ENCODE measurements at places on chromosomes 11 and 22.

DNA sequence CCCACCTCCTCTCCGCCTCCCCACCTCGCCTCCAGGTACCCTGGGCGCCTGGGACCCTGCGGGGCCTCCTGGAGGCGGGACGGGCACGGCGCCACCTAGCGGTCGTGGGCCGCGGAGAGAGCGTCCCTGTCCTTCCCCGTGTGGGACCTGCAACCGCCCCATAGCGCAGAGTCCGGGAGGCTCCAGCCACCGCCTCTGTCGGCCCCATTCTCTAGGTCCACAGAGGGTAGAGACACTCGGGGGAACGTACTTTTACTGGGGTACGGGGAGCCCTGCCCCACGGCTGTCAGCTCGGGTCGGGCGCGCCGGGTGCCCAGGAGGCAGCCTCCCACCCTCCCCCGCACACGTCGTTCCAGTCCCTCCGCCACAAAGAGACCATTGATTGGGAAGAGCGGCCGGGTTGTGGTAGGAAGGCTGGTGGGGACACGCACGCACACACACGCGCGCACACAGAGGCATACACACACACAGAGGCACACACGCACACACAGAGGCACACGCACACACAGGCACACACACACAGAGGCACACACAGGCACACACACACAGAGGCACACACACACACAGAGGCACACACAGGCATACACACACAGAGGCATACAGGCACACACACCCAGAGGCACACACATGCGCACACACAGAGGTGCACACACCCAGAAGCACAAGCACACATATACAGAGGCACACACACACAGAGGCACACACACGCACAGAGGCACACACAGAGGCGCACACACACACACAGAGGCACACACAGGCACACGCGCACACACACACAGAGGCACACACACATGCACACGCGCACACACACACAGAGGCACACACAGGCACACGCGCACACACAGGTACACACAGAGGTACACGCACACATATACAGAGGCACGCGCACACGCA is 12.6 kb upstream of the NECTIN1 start:
- no peaks in the 10 kb centered on the region for H3K36me3 ChIP-seq
- peaks cover 7% of the 10 kb centered on the region for H3K27me3 ChIP-seq
- peak; percentile 80 for DNase-seq
- H3K27ac ChIP-seq = peak overlapping the region; percentile 73
- peaks cover 9% of the 10 kb centered on the region for H3K4me1 ChIP-seq
- peak overlapping the region; percentile 84 for H3K4me3 ChIP-seq

DNA sequence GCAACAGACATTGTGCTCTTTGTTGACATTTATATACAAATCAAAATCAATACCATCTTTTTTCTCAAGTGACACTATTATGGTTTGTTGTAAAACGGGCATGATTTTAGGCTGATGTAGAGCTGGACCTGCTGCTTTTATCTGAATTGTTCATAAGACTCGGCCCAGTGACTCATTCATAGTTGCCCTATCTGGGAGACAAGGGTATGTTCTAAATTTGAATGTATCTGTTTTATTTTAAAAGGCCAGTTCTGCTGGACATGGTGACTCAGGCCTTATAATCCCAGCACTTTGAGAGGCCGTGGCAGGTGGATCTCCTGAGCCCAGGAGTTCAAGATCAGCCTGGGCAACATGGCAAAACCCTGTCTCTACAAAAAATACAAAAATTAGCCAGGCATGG is 39.3 kb downstream of the CEP295 start:
- H3K36me3 ChIP-seq = peaks cover 5% of the 10 kb centered on the region
- DNase-seq = no peak
- no peaks in the 10 kb centered on the region for H3K27me3 ChIP-seq
- no peak overlapping the region for H3K27ac ChIP-seq
- no peaks in the 10 kb centered on the region for H3K4me1 ChIP-seq
- H3K4me3 ChIP-seq = no peak overlapping the region

GRCh38 chr22:31947296-31947695 is 3.0 kb downstream of the YWHAH start:
- peak overlapping the region; percentile 70 for H3K4me3 ChIP-seq
- no peaks in the 10 kb centered on the region for H3K36me3 ChIP-seq
- H3K4me1 ChIP-seq = peaks cover 23% of the 10 kb centered on the region
- peaks cover 2% of the 10 kb centered on the region for H3K27me3 ChIP-seq
- DNase-seq = no peak

- peak overlapping the region; percentile 30 for H3K4me3 ChIP-seq
- peak; percentile 51 for DNase-seq
- peak overlapping the region; percentile 68 for H3K27ac ChIP-seq
These were observed 573.6 kb downstream of the BUD13 start for GRCh38 chr11:116199182-116199581.

DNA sequence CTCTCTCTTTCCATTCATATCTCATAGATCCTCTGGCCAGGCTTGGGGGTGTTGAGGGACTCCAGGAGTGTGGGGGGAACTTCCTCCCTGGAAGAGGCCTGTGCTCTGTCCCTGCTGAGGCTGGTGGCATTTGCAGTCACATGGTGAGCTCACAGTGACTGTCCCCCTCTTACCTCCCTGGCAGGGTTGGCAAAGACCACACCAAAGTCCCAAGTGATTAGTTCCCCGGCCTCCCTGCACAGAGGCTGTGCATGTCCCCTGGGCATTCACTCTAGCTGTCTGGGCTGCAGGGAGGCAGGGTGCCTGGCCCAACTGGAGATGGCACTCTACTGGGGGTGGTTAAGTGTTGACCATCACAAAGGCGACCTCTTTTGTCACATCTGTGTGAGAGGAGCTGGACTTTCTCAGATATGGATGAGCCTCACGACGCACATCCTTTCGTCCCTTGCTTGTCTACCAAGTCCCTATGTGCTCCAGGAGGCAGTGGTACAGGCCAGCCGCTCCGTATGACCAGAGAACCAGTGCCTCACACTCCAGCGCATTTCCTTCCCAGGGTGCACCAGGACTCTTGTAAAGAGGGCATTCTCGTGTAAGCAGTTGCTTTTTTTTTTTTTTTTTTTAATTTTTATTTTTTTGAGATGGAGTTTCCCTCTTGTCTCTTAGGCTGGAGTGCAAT is 8.8 kb downstream of the TANGO2 start:
- no peak overlapping the region for H3K4me3 ChIP-seq
- H3K27ac ChIP-seq = no peak overlapping the region
- H3K27me3 ChIP-seq = peaks cover 2% of the 10 kb centered on the region
- DNase-seq = no peak
- no peaks in the 10 kb centered on the region for H3K36me3 ChIP-seq

- H3K36me3 ChIP-seq = no peaks in the 10 kb centered on the region
- no peaks in the 10 kb centered on the region for H3K27me3 ChIP-seq
- H3K4me1 ChIP-seq = peaks cover 6% of the 10 kb centered on the region
- H3K4me3 ChIP-seq = no peak overlapping the region
These were observed 2.6 kb downstream of the TBC1D10A start for GRCh38 chr22:30324014-30324730.

DNA sequence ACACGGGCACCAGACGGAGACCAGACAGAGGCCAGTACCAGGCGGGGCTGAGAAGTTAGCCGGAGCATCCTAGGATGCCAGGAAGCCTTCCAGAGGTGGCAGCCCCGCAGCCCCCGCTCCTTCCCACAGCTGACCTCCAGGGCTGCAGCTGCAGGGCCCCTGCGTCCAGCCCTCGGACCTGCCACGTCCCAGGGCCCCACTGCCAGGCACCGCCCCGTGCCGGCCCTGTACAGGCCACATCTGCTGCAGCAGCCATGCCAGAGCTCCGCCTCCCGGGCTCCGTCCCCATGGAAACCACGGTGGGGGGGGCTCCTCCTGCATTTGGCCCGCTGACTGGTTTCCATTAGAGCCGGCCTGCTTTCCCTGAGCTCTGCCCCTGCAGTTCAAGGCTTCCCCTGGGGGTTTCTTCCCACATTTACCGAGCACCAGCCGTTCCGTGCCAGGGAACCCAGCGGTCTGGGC is 62.5 kb upstream of the PPARA start:
- peaks cover 3% of the 10 kb centered on the region for H3K4me1 ChIP-seq
- H3K27me3 ChIP-seq = peaks cover 9% of the 10 kb centered on the region

DNA sequence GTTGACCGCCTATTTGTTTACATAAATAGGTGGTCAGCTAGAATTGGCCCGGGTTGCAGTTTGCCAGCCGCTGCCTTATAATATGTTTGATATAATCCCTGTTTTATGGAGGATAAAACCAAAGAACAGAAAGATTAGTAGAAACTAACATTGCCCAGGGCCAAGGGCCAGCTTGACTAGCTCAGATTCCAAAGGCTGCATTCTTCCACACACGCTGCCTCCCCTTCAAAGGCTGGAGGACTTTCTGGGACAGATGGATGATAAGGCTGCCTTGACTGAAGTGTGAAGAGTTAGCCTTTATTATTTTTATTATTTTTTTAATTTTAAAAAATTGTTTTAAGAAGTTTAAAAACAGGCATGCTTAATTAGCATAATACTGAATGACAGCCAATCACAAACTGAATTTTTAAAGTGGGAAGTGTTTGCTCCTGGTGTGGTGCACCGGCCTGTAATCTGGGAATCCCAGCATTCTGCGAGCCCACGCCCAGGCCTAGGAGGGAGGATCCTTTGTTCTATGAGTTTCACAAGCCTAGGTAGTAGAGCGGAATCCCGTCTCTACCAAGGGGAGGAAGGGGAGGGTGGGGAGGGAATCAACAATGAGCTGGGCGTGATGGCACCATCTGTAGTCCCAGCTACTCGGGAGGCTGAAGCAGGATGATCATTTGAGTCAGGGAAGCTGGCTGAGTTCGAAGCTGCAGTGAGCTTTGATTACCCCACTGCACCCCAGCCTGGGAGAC is 114.9 kb downstream of the NAV2 start:
- peaks cover 12% of the 10 kb centered on the region for H3K27me3 ChIP-seq
- peak; percentile 30 for DNase-seq

- no peaks in the 10 kb centered on the region for H3K4me1 ChIP-seq
- H3K27me3 ChIP-seq = no peaks in the 10 kb centered on the region
- H3K27ac ChIP-seq = no peak overlapping the region
- DNase-seq = no peak
- H3K36me3 ChIP-seq = no peaks in the 10 kb centered on the region
- H3K4me3 ChIP-seq = no peak overlapping the region
These were observed 892.8 kb downstream of the NTM start for GRCh38 chr11:132263241-132263640.

DNA sequence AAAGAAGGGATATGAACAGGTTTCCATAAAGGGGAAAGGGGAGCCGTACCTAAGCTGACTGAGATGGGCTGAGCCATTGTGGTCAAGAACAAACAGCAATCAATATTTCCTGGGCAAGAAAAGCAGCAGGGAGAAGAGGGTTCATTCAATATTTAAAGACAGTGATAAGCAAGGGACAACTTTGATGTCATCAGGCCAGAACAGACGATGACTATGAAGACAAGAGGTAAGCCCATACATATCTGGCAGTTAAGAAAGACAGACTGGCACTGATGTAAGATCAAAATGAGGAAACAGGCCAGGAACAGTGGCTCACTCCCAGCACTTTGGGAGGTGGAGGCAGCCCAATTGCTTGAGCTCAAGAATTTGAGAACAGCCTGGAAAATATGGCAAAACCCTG is 2.4 kb downstream of the OR5A2 start:
- H3K27ac ChIP-seq = no peak overlapping the region
- no peaks in the 10 kb centered on the region for H3K36me3 ChIP-seq
- H3K4me1 ChIP-seq = peaks cover 18% of the 10 kb centered on the region

GRCh38 chr11:129636926-129637325 is 178.7 kb upstream of the TMEM45B start:
- peaks cover 5% of the 10 kb centered on the region for H3K4me1 ChIP-seq
- peaks cover 4% of the 10 kb centered on the region for H3K36me3 ChIP-seq
- DNase-seq = no peak
- H3K4me3 ChIP-seq = no peak overlapping the region

GRCh38 chr22:34866495-34867131 is 199.3 kb upstream of the ISX start:
- peaks cover under 1% of the 10 kb centered on the region for H3K36me3 ChIP-seq
- H3K4me1 ChIP-seq = peaks cover 7% of the 10 kb centered on the region
- peaks cover 2% of the 10 kb centered on the region for H3K27me3 ChIP-seq
- DNase-seq = no peak
- no peak overlapping the region for H3K4me3 ChIP-seq

DNA sequence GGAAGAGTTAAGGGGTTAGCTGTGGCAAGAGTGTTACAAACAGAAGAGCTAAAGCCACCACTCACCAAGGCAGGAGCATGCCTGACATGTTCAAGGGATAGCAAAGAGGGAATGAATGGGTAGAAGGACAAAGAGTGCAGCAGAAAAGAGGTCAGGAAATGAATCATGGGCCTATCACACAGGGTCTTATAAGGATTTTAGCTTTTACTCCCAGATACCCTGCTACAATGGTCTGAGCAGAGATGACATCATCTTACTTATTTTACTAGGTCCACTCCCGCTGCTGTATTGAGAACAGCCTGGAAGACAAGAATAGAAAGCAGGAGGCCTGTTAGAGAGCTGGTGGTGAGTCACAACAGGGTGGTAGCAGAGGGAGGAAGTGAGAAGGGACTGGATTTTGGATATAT is 9.8 kb downstream of the TRAF6 start:
- H3K27me3 ChIP-seq = no peaks in the 10 kb centered on the region
- DNase-seq = no peak
- H3K4me1 ChIP-seq = peaks cover 11% of the 10 kb centered on the region
- H3K4me3 ChIP-seq = no peak overlapping the region
- peaks cover 2% of the 10 kb centered on the region for H3K36me3 ChIP-seq

GRCh38 chr11:70467201-70468085 is 69.1 kb downstream of the CTTN start:
- no peaks in the 10 kb centered on the region for H3K36me3 ChIP-seq
- peak; percentile 88 for DNase-seq
- H3K4me3 ChIP-seq = peak overlapping the region; percentile 75
- H3K27ac ChIP-seq = peak overlapping the region; percentile 93
- peaks cover 51% of the 10 kb centered on the region for H3K4me1 ChIP-seq

Measured in glutamatergic neuron (in vitro differentiated cells).